ENCODE measurements at places on chromosomes 11 and 22.

DNA sequence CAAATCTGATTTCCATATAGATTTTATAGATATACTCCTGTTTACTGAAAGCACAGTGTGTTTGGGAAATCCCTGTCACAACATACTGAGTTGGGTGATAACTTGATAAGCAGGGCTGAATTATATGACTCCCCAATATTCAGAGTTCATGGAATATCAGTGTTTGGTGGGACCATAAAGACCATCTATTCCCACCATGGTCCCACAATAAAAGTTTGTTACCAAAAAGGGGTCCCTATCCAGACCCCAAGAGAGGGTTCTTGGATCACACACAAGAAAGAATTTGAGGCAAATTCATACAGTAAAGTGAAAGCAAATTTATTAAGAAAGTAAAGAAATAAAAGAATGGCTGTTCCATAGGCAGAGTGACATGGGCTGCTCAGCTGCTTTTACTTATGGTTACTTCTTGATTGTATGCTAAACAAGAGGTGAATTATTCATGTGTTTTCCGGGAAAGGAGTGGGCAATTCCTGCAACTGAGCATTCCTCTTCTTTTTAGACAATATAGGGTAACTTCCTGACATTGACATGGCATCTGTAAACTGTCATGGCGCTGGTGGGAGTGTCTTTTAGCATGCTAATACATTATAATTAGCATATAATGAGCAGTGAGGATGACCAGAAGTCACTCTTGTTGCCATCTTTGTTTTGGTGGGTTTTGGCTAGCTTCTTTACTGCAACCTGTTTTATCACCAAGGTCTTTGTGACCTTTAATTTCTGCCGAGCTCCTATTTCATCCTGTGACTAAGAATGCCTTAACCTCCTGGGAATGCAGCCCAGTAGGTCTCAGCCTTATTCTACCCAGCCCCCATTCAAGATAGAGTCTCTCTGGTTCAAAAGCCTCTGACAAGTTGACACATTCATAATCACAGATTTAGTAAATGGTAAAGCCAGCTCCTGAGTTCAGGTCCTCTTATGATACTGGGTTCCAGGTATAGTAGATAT, 240.6 kb upstream of the PDGFD start:
- DNase-seq = no peak

DNA sequence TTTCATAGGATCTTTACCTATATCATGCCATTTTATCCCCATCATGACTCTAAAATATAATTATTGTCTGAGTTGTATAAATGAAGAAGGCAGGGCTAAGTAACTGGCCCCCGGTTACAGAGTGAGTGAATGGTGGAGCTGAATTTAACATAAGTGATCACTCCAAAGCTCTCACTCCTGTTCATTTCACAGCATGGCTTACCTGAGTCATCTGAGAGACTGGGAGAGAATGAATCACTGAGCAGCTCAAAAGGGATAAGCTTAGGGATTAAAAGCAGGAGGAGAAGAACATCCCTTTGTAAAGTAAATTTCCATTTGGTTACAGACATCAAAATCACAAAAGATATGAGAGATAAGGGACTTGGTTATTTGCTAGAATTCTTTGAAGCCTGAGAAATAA, 294.0 kb upstream of the CTSC start:
- no peak for DNase-seq

- DNase-seq = no peak
Measured at GRCh38 chr22:37016134-37016910, 2.9 kb downstream of the TST start.

GRCh38 chr11:73566977-73567755, 30.7 kb downstream of the FAM168A start:
- DNase-seq = no peak

DNA sequence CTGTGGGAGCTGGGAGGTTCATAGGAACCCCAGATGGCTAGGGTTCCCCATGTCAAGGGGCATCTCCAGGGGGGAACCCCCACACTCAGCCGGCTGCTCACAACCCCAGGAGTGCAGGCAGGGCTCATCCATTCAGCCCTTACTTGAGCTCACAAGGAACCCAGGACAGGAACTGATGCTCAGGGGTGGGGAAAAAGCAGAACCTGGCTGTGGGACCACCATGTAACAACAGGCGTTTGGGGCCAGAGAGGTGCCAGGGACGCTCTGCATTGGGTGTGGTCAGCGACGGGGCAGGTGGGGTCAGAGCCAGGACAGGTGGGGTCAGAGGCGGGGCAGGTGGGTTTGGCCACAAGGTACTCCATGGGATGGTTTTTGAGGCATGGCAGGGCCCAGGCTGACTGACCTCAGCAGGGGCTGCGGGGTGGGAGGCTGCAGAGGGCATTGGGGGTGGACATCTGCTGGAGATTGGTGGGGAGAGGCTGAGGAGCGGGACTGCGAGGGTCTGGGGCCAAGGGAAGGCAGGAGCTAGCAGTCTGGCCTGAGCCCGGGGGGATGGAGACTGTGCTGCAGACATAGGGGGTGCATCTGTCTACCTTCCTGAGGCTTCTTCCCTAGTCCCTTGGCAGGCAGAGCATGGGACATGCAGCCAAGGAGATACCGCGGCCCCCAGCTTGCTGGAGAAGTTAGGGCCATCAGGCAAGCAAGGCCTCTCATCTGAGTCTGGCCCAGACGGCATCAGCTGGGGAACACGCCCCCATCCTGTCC, 34.0 kb upstream of the CARS1 start:
- no peak for DNase-seq

DNA sequence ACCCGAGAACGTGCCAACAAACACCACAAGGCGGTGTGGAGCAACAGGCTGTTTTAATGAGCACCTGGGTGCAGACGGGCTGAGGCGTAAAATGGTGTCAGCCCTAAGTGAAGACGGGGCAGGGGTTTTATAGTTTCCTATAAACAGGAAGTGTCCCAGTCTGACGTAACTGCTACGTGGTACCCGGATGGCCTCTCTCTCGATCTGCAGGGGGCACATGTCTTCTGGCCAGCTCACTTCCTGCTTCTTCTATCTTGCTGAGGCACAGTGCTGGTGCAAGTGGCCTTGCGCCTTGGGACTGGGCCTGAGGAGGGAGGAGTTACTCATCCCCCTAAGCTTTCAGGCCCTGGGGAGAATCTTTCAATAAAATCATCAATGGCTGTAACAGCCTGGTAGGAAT, 20.9 kb downstream of the OOSP3 start:
- no peak for DNase-seq

DNA sequence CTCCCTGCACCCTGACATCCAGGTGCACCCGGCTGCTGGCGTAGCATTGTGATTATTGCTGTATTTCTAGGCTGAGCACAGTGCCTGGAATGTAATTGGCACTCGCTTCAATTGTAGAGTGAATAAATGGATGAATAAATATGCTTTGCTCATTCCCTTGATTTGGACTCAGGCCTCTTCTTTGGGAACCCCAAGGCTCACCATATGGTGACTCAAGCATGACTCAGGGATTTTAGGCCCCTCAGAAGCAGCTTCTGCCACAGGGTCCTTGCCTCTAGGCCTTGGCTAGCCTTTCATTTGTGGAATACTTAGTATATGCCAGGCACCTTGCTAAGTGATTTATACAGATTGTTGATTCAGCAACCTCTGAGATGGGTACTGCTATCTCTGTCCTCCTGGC, 78.9 kb downstream of the GRIK4 start:
- DNase-seq = no peak
